ENCODE measurements at places on chromosomes 5 and 9. TPM values are rescaled to one million over a fixed set of nuclear protein-coding genes. Genes with fewer than 3 reads are reported as not detected.

The DPP7 gene
- 25.2 TPM for polyA plus RNA-seq

The GNA14 gene
- polyA plus RNA-seq: 3.9 TPM

The LVRN gene
- polyA plus RNA-seq: 0.31 TPM

The EGFLAM gene
- polyA plus RNA-seq: not detected

The INSL4 gene
- not detected for polyA plus RNA-seq

The CYSTM1 gene
- 42.3 TPM for polyA plus RNA-seq

The SPOCK1 gene
- polyA plus RNA-seq: 6.9 TPM

DNA sequence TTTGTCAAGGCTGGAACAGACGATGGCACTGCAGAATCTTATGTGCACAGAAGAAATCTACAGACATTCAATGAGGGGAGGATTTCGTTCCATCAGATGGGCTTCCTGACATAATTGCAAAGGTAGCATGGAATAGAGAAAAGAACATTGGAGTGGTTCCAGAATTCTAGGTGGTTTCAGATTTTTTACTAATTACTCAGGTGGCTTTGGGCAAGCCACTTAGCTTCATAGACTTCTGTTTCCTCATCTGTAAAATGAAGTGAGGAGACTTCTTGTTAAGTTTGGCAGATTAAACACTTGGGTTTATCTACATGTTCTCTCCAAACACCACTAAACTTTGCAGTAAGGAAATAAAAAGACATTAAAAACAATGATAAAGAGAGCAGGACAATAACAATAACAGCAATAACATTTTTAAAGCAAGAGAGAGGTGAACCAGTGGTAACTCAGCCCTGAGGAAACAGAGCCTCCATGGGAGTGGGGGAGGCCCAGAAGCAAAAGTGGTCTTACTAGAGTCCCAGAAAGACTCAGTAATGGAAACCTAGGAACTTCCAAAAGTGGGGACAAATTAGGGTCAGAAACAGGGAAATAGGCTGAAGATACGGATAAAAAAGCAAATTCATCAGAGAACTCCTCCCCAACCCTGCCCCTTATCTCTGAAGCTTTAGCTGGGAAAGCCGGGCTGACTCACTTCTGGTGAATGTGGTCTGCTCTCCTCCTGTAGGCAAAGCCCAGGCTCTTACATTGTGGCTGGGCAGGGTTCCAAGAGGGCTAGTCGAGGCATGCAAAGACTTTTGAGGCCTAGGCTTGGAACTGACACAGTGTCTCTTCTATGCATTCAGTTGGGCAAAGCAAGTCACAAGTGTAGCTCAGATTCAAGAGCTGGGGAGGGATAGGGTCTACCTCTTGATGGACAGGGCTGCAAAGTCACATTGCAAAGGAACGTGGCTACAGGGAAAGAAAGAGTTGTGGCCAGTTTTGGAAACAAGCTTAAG, 11.8 kb upstream of the ACTBL2 start:
- H3K4me3 ChIP-seq: no peak overlapping the region
- H3K27ac ChIP-seq: no peak overlapping the region
- DNase-seq: no peak
- 0 out of 2 replicates have a peak, but pooled peaks cover 5% of the 10 kb centered on the region for H3K4me1 ChIP-seq
- H3K27me3 ChIP-seq: no peaks in the 10 kb centered on the region

DNA sequence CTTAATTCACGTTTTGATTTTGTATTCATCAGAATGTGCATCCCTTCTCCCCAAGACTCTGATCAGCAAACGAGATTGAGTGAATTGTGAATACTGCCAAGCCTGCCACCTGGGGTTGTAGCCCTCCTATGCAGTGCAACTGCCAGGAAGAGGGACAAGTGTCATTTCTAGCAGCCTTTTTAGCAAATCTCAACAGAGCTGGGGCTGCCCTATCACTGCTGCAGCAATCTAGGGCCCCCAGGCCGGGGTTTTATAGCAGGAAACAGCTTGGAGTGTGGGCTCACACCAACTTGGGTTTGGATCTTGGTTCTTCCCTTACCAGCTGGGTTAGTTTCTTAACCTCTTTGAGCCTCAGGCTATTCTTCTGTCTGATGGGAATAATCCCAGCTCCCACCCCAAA, 4.0 kb downstream of the CSF1R start:
- no peaks in the 10 kb centered on the region for H3K27me3 ChIP-seq
- no peaks in the 10 kb centered on the region for H3K36me3 ChIP-seq
- no peak overlapping the region for H3K27ac ChIP-seq
- H3K4me1 ChIP-seq: peaks cover 12% of the 10 kb centered on the region
- H3K4me3 ChIP-seq: no peak overlapping the region

- H3K27ac ChIP-seq: no peak overlapping the region
- H3K4me3 ChIP-seq: no peak overlapping the region
- DNase-seq: no peak
- no peaks in the 10 kb centered on the region for H3K4me1 ChIP-seq
- H3K27me3 ChIP-seq: no peaks in the 10 kb centered on the region
- H3K36me3 ChIP-seq: no peaks in the 10 kb centered on the region
Measured at GRCh38 chr5:143355710-143356109, 47.8 kb downstream of the NR3C1 start.

GRCh38 chr5:35853631-35854030, 3.1 kb upstream of the IL7R start:
- DNase-seq: no peak
- H3K4me3 ChIP-seq: no peak overlapping the region
- H3K27me3 ChIP-seq: no peaks in the 10 kb centered on the region

DNA sequence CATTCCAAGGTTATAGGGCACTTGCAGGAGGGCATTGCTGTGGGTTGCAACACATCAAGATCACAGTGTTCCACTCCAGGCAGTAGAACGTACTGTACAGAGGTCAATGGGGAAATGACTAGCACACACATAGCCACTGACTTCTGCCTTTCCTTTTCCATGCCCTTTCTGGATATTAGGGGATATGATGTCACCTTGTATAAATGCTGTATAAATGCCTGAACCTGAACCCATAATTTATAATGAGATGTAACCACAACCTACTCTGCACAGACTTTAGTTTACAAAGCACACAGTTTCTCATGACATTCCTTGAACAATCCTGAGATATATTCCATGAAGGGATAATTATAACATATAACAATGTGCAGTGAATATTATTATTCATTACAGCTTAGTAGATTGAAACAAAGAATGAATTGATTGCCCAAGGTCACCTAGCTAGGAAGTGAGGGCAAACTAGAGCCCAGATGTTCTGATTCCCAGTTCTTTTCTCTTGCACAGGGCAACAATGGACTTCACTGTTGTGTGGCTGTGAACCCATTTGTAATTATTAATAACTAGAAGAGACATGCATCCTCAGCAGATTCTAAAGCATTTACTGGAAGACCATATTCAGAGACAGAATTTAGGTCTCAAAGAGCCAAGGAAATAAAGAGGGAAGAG, 5.6 kb upstream of the ABLIM3 start:
- no peak overlapping the region for H3K4me3 ChIP-seq
- H3K36me3 ChIP-seq: no peaks in the 10 kb centered on the region
- DNase-seq: no peak
- no peak overlapping the region for H3K27ac ChIP-seq
- H3K27me3 ChIP-seq: peaks cover 5% of the 10 kb centered on the region

DNA sequence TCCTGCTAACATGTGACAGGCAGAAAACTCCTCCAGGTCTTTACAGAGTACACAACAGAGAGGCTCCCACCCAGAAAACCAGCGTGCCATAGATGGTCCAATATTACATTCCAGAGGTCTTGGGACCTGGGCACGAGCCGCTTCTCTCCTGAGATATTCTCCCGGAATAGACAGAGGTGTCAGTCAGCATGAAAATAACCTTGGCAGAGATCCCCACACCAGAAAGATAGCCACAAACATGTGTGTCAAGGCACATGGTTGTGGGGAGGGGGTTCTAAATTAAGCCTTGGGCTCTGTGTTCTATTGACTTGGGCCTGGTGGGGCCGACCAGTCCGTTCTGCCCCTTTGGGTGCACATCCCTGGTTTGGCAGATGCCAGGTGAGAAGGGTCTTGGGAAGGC, 78.4 kb downstream of the BOD1 start:
- no peaks in the 10 kb centered on the region for H3K36me3 ChIP-seq
- no peak overlapping the region for H3K4me3 ChIP-seq
- no peaks in the 10 kb centered on the region for H3K4me1 ChIP-seq
- H3K27me3 ChIP-seq: no peaks in the 10 kb centered on the region
- H3K27ac ChIP-seq: no peak overlapping the region
- no peak for DNase-seq

- peaks cover 13% of the 10 kb centered on the region for H3K27me3 ChIP-seq
- no peak for DNase-seq
- no peak overlapping the region for H3K27ac ChIP-seq
- no peak overlapping the region for H3K4me3 ChIP-seq
Measured at GRCh38 chr5:177396078-177396477, 4.4 kb downstream of the PFN3 start.

DNA sequence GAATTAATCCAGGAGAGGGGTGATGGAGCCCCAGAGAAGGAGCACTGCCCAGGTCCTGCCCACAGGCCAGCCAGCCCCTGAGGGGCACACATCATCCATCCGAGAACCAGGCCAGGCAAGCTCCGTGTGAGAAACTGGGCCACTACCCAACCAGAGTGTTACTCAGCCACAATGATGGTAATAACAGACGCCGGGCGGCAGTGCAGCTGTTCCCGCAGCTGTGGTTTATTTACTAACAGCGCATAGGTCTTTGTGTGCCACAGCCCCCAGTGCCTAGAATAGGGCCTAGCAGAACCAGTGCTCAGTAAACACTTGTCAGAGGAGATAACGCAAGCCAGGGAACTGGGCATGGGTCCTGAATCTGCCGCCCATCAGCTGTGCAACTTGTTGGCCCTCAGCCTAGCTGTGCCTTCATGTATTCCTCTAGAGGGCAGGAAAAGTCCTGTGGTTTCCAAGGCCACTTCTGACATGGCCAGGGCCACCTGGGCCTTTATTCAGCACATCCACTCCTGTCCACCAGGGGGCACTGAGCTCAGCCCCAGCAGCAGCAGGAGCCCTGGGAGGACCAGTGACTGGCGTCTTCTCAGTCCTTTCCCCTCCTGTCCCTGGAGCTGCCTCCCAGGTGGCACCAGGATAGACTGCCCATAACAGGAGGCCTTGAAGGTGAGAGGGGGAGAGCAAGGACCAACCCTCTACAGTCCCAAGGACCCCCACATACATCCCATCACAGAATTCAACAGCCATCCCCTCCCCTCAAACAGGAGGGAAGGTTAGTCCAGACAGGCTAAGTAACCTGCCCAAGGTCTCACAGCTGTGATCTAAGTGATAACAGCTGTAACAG, 2.1 kb downstream of the MXD3 start:
- peak; percentile 93 for DNase-seq
- peaks cover 17% of the 10 kb centered on the region for H3K36me3 ChIP-seq
- H3K4me3 ChIP-seq: no peak overlapping the region
- no peak overlapping the region for H3K27ac ChIP-seq
- H3K4me1 ChIP-seq: peaks cover 18% of the 10 kb centered on the region
- H3K27me3 ChIP-seq: no peaks in the 10 kb centered on the region

GRCh38 chr9:101014566-101014965, 14.0 kb upstream of the PLPPR1 start:
- DNase-seq: no peak
- H3K4me3 ChIP-seq: no peak overlapping the region
- H3K4me1 ChIP-seq: no peaks in the 10 kb centered on the region
- no peaks in the 10 kb centered on the region for H3K36me3 ChIP-seq

- H3K4me3 ChIP-seq: no peak overlapping the region
- no peaks in the 10 kb centered on the region for H3K36me3 ChIP-seq
- H3K27ac ChIP-seq: no peak overlapping the region
- peaks cover 6% of the 10 kb centered on the region for H3K4me1 ChIP-seq
- DNase-seq: no peak
- no peaks in the 10 kb centered on the region for H3K27me3 ChIP-seq
Measured at GRCh38 chr5:118723021-118723338, 265.4 kb downstream of the DTWD2 start.

DNA sequence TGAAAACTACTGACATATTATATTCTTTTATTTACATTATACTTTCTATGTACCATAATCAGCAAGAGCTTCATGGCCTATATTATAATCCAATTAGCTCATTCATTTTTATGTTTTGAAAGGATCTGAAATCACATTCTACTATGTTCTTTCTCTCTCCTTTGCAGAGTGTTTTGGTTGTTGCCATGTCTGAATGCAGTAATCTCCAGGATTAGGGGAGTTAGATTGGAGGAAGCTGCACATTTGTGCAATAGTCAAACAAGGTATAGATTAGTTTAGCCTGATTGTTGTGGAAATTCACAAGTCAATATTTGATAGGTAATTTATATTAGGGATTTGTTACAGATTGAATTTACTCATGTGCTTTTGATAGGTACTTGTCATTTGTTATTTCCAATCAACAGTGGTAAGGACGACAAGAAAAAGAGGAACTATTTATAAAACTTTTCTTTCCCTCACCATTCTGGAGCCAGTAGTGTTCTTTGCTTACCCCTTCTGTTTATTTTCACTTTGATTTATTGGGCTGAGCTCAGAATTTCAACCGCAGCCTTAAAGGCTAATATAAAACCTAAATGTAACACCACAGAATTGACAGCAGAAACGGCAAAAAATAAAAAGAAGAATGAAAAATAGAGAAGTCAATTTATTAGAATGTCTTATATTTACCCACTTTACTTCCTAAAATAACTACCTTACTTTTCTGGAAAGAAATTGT, 597.0 kb downstream of the CHSY3 start:
- DNase-seq: no peak
- no peaks in the 10 kb centered on the region for H3K27me3 ChIP-seq
- H3K4me1 ChIP-seq: peaks cover 16% of the 10 kb centered on the region
- H3K4me3 ChIP-seq: no peak overlapping the region

DNA sequence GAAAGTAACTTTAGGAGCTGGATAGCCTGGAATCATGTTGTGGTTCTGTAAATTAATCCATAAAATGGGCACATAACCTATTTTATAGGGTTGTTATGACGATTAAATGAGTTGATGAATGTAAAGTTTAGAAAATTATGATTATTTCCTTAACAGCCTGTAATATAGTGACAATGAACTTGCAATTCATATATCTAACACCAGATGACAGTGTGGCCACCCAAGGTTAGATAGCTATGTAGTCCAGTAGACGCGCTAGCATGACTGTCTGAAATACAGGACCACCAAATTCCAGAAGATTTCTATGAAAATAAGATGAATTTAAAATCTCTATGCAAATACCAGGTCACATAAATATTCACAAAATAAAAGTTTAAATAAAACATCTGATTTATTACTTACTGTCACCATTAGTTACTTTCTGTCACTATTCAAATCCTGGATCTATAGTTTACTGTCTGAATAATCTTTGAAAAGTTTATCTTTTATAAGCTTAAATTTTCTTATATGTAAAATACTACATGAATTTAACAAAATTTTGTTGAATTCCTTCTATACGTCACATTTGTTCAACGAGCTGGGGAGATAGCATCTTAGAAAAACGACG, 26.1 kb upstream of the MACIR start:
- no peak overlapping the region for H3K27ac ChIP-seq
- no peaks in the 10 kb centered on the region for H3K27me3 ChIP-seq
- no peaks in the 10 kb centered on the region for H3K36me3 ChIP-seq
- H3K4me3 ChIP-seq: no peak overlapping the region
